ENCODE measurements at places on chromosomes 12 and 14.

DNA sequence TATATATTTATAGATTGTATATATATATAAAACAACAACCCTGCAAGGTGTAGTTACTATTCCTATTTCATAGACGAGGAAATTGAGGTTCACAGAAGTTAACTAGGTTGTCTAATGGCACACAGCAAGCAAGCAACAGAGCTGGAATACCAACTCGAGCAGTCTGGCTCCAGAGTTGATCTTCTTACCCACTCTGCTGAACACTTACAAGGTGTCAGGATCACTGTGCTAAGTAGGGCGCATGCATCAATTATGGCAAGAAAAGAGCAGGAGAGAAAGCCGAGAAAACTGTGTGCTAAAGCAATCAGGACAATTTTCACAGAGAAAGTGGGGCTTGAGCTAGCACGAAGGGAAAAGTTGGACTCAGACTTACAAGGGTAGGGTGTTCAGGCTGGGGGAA lies 15.9 kb upstream of the ARMH4 start:
- no peak for DNase-seq

DNA sequence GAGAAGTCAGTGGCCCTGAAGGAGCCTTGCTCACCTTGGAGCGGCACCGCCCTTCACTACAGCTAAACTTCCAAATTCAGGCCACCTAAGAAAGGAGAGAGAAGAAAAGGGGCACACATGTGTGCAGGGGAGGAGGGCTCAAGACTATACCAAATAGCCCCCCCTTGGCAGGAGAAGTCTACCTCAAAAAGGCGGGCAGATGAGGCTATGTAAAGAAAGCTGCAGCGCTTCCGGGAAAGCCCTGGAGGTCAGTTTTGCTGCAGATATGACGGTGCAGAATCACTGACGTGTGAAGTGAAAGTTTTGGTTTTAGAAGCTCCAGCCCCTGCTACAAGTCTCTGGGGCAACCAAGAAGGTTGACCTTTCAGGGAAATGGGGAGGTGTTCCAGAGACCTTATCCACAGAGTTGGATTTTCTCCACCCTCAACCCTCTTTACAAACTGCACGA lies 48.2 kb upstream of the PNMA1 start:
- no peak for DNase-seq

- no peak for DNase-seq
These were observed 13.9 kb downstream of the CSRP2 start for GRCh38 chr12:76864791-76865400.

GRCh38 chr14:104725772-104726548 lies 1.9 kb downstream of the ADSS1 start:
- DNase-seq = no peak

- DNase-seq = no peak
These were observed 6.5 kb downstream of the KRT79 start for GRCh38 chr12:52827499-52828090.

DNA sequence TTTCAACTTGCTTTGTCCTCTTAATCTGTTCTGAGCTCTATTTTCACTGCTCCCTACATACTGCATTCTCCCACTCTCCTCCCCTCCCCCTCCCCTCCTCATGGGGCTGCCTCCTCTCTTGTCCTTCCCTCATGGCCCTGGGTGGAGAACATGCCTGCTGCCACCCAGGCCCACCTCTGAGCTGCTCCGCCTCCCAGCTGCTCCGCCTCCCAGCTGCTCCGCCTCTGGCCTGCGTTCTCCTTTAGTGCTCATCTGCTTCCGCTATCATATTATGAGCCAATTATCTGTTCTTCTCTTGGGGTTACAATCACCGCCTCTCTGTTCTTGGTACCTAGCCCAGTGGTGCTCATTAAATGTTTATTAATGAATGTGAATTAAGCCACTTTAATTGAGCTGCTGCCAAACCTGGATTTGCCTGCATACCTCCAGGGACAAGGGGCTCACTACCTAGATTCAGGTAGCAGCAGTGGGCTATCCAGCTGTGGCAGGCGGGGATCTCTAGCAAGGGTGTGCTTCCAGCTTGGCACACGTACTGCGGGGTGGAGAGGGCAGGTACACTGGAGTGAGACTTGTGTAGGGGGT lies 32.0 kb upstream of the FAM181A start:
- DNase-seq = no peak

All from iPS DF 6.9 (cell line).